ENCODE measurements at places on chromosomes 12 and 14.
A peak's percentile ranks its signal among the peaks of the same experiment; 100 is the strongest.

DNA sequence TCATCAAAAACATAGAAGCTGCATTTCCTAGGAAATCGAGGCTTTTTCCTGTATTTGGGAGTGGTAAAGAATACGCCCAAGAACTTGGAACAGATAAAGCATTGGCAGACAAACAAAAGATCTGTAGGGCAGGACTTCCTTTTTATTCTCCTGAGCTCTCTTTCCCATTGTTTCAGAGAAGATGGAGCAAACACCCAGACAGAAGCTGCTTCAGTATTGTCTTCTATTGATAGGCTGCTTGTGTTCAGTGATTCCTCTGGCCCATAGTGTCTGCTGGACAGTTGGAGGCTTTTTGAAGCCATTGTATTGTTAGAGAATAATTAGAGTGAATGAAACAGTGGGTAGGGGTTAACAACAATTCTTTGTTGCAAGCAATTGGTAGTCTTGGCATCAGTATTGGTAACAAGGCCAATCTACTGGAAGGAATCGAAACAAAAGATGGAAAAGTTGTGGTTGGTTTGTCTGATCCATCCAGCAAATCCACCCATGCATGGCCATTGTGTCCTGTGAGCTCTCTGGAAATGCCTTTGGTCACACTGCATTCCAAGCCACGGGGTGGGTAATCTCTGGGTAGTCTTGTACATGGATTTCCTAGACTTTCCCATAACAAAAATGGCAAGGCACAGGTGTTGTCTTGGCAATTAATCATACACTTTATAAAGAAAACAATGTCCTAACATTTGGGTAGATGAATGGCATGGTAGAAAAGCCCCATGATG, 424.8 kb downstream of the RAD51B start:
- no peak for DNase-seq

DNA sequence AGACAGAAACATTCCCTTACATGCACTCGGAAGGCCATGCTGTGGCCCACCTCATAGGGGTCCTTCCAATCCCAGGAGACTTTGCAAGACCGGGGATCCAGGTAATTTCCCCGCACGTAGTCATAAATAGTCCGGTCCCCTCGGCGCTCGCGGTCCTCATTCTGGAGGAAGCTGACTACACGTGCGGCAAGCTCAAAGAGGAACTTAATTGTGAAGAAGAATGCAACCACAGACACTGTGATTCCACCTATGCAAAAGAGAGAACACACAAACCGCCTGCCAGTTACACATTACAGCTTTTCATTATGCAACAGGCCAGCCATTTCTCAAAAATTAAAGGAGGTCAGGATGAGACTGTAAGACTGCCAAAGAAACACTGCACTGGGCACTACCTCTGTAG, 28.4 kb downstream of the AREL1 start:
- DNase-seq = no peak

GRCh38 chr14:92556255-92556741, 42.7 kb downstream of the RIN3 start:
- DNase-seq = peak; percentile 65

GRCh38 chr12:40010899-40011774, 94.7 kb downstream of the SLC2A13 start:
- peak; percentile 81 for DNase-seq

All from fibroblast of mammary gland (primary cell).